ENCODE measurements at places on chromosomes 6 and 20.

DNA sequence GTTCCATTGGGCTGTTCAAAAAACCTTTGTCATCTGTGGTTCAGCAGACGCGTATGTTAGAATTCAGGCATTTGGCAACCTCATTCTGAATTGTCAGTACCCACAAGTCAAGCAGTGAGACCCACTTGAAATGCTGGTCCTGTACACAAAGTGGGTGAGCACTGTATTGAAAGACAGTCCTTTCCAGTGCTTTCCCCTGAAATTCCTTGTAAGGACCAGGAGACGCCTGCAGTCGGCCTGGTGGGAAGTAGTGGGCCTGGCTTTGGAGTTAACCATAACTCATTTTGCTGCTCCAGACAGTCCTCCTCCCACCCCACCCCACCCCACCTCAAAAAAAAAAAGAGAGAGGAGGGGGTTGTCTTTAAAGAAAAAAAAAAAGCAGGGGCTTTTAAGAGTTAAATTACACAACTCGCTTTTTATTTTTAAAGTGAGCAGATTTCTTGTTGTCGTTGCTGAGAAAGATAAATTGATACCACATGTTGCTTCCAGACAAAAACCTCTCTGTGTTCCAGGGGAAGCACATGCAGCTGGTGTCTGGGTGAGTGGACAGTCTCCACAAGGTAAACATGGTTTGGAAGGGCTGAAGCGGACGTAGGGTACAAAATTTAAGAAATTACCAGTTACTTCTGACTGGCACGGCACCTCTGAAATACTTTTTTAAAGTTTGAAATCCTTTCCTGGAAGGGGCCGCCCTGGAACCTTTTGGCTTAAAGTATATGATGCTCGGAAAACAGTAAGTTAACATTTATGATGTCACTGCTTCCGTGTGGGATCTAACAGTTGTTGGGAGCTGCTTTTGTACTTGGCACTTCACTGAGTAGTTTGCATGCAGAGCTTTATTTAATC, 95.3 kb downstream of the FOXO3 start:
- DNase-seq: peak; percentile 88

- no peak for DNase-seq
These were observed 21.2 kb upstream of the SNRPB2 start for GRCh38 chr20:16708602-16709001.

DNA sequence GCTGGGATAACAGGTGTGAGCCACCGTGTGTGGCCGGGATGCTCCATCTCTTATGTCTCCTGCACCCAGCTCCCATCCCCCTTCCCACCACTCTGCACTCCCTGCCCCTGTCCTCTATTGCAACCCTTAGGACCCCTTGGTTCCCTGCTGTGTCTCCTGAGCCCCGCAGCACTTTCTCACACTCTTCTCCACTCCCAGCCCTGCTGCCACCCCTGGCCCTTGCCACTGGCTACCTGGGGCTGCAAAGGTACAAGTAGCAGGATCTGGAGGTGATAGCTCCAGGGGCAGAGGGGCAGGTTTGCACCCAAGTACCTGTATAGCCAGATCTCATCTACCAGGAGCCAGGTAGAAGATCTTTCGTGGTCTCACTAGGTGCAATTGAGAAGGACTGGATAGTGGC, 6.6 kb upstream of the CPXM1 start:
- no peak for DNase-seq

DNA sequence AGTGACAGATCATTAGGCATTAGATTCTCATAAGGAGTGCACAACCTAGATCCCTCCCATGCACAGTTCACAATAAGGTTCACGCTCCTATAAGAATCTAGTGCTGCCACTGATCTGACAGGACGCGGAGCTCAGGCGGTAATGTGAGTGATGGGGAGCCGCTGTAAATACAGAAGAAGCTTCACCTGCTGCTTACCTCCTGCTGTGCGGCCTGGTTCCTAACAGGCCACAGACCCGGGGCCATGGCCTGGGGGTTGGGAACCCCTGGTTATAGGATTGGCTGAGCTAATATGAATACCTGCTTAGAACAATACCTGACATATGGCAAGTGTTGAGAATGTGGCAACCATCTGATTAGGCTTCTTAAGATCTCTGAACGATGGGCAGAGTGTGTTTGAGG, 2.4 kb downstream of the PNPLA1 start:
- DNase-seq: no peak

GRCh38 chr6:143884216-143884900, 20.1 kb downstream of the ZC2HC1B start:
- DNase-seq: no peak

DNA sequence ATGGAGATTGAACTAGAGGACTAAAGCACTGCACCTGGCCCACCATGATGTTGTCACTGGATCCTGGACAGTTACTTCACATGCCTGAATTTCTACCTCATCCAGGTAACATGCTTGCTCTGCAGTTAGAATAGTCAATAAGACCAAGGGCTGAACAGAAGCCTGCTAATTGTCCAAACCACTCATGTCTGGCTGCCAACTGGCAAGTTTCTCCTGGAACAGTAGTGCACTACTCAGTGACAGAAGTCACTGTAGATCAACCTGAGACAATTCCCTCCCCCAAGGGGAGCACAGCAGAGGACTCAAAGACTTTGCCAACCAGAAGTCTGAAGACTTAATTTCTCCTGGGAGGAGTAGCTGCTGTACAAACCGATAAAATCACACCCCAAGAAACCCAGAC, 454.6 kb upstream of the MARCKS start:
- no peak for DNase-seq

- no peak for DNase-seq
These were observed 105.3 kb upstream of the SLC22A16 start for GRCh38 chr6:110581679-110582078.

DNA sequence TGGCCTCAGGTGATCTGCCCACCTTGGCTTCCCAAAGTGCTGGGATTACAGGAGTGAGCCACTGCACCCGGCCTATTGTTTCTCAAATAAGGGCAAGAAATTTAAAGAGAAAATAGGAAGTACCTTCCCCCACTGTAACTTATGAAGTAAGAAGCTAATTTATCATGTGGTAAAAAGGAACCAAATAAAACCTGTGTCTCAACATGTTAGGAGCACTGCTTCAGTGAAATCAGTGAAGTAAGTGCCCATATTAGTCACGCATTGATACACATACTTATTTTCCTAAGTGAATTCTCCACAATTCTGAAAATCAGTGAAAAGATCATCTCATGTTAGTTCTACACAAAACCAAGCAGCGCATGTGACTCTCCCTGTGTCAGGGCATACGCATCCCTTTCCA, 14.2 kb upstream of the LPA start:
- no peak for DNase-seq

GRCh38 chr20:33163856-33164762, 3.9 kb upstream of the BPIFA2 start:
- no peak for DNase-seq

- DNase-seq: no peak
These were observed 66.4 kb downstream of the OLIG3 start for GRCh38 chr6:137427656-137428290.

- DNase-seq: no peak
These were observed 8.0 kb upstream of the RAET1L start for GRCh38 chr6:150033207-150033771.

DNA sequence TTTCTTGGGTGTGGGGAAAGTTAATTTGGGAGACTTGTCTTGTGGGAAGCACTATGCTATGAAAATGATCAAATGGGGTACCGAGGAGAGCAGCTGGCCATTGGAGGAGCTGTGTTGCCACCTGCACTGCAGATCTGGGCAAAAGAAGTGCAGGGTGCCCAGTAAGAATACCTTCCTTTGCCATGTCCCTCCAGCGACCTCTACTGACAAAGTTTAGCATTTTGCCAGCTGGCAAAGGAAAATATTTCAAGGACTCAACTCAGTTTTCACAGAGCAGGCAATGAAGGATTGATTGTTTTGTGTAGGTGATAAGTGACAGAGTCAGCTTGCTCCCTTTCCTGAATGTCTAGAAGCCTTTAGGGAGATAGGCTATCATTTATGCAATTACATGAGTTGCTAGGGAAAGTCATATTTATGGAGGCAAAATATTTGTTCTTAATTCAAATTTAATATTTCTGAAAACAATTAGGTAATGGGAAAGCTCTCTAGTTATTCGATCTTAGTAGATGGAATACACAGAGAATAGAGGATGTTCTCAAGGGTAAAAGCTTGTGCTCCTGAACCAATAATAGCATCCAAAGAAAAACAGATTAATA, 118.4 kb downstream of the FARS2 start:
- DNase-seq: peak; percentile 60

DNA sequence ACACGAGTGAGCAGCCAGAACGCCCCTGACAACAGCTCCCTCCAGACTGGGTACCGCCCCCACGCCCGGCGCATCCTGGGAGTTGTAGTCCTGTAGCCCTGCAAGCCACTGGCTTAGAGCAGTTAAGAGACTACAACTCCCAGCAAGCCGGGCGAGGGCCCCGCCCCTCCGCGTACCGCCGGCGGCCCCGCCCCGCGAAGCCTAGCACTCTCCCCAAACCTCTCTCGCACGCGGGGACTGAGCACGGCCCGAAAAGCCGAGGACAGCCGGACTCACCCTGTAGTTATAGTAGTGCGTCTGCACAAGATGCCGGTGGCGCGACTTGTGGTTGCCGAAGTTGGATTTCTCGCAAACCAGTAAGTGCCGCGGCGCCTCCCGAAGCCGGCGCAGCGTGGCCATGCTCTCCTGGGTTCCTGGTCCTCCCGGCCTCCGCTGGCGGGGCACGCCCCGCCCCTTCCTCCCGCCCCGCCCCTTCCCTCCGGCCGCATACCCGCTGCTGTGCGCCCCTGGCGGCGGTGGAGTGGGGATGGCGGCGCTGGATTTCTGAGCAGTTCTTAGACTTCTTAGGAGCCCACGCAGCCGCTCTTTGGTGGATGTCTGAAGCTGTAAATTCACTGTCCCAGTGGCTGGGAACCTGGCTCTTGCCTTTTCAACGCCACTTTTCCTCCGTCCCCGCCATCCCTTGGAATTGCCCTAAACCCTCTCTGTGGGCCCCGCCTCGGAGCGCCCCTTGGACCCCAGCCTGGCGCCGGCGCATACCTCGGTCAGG, at the start of gene RPP40:
Gene RPP40, minus strand, starts transcription at position 434 of the 769 bp plus-strand sequence. Its CDS starts 35 bp downstream, at position 399.
- DNase-seq: peak; percentile 95

GRCh38 chr6:37321101-37321500, 32.7 kb upstream of the RNF8 start:
- DNase-seq: no peak

DNA sequence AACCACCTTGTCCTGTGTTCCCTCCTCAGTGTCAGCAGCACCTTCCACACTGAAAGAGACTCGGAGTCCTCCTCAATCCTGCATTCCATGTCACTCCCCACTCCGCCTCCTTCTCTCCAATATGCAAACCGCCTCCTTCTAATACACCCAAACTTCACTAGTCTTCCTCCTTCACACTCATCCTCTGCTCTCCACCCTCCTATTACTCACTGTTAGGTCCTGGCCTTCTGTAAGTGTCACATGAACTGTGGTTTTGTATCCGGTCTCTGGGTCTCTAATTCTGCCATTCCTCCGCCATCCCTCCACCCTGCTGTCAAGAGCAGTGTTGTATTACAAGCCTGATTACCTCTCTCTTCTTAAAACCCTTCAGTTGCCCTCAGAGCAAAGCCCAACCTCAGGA, 200.5 kb upstream of the CDYL start:
- DNase-seq: peak; percentile 67

DNA sequence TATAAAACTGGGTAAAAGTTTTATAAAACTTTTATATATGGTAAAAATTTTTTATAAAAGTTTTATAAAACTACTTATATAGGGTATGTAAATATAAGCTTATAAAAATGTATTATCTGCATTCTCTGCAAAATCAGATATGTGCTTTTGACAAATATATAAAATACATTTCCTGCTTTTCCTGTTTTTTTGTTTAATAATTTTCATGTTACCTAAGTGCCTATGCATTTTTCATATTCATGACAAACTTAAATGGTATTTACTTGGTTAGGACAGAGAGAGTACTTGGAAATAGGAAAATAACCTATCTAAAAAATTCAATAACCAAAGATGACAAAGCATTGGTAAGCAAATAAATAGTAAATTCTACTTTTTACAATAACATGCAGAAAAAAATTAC, 41.2 kb downstream of the ADGRG6 start:
- no peak for DNase-seq

DNA sequence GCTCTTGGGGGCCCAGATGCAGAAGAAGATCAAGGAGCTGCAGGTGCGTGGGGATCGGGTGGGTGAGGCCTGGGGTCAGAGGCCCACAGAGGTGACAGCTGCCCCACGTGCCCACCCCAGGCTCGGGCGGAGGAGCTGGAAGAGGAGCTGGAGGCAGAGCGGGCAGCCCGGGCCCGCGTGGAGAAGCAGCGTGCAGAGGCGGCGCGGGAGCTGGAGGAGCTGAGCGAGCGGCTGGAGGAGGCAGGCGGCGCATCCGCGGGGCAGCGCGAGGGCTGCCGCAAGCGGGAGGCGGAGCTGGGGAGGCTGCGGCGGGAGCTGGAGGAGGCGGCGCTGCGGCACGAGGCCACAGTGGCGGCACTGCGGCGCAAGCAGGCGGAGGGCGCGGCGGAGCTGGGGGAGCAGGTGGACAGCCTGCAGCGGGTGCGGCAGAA, 41.5 kb downstream of the MYH7B start:
- no peak for DNase-seq

GRCh38 chr6:31725502-31726350, 2.6 kb downstream of the MPIG6B start:
- no peak for DNase-seq

- no peak for DNase-seq
These were observed 535.4 kb downstream of the HACE1 start for GRCh38 chr6:104324301-104324700.

DNA sequence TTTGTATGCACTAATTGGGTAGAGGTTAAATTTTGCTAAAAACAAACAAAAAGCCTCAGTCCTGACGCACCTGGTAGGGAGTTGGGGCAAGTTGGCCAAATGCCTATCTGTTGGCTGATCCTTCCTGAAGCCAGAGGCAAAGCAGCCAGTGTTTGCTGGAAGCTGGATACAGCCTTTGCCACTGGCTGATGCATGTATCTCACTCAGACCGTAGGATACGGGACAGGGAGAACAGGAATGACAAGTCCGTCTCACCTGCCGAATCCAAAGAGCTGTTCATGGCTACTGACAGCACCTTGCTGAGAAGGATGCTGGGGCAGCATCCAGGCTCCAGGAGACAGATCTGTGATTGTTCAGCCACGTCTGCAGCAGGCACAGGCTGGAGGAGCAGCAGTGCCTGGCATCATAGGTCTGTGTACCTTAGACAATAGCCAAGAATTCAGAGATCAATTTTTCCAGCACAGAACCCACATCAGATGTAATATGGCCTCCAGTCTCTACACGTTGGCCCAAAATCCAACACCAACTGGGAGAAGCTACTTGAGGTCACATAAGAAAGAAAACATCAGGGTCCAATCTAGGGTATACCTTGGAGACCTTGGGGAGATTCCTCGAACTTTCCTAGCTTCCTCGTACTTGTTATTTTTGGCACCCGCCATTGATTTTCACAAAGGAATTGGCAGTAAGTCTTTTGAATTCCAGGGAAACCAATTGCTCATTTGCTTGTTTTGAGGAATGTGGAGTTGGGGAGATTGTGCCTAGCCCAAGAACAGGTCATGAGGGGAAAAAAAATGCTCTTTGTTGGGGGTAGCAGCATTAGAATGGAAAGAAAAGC, 108.5 kb upstream of the ARMC2 start:
- DNase-seq: peak; percentile 81

DNA sequence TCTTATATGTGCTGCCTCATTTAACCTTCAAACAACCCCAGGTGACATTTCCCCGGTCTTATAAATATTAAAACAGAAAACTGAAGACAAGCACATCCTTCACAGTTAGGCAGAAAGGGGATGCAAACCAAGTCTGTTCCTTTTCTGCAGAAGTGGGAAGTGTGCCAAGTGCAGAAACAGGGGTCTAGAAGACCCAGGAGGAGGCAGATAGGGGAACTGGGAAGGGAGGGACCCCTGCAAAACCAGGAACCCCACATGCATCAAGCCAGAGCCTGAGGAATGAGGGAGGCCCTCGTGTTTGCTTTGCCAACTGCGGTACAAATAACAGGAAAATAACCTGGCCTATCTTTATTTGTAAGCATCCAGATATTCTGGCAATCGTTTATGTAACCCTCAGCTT, 17.0 kb upstream of the CST3 start:
- DNase-seq: no peak
